Hair follicle dermal papilla cell (primary cell): ENCODE measurements at places on chromosomes 2 and 18. TPM values are rescaled to one million over a fixed set of nuclear protein-coding genes. Genes with fewer than 3 reads are reported as not detected.

The CRYGD gene
- not detected in 2 replicates for total RNA-seq

The IL1F10 gene
- total RNA-seq, result not detected in 2 replicates

The CYS1 gene
- total RNA-seq, result 9.4 and 14.2 TPM in 2 replicates

The ALK gene
- total RNA-seq, result 0.12 and 0.16 TPM in 2 replicates

The PNPT1 gene
- 12.6 and 33.1 TPM in 2 replicates for total RNA-seq

The LYPD6B gene
- total RNA-seq, result 11.4 and 18.6 TPM in 2 replicates

The DOCK10 gene
- total RNA-seq, result 68.9 and 82.3 TPM in 2 replicates

The ASAP2 gene
- total RNA-seq, result 34.0 and 44.6 TPM in 2 replicates

The INHA gene
- 0.32 TPM in 1 of 2 replicates, not detected in the other for total RNA-seq

The ABCB6 gene
- 23.8 and 27.7 TPM in 2 replicates for total RNA-seq

The UGT1A4 gene
- total RNA-seq, result not detected in 2 replicates

The RAX gene
- not detected in 2 replicates for total RNA-seq

The FAM136A gene
- 19.8 and 20.4 TPM in 2 replicates for total RNA-seq

The SLC4A5 gene
- 0.81 and 1.1 TPM in 2 replicates for total RNA-seq

The ALLC gene
- not detected in 2 replicates for total RNA-seq

The STPG4 gene
- 0.49 TPM in 2 replicates for total RNA-seq

The ATF2 gene
- 70.1 and 99.1 TPM in 2 replicates for total RNA-seq

The SFTPB gene
- total RNA-seq, result not detected in 2 replicates

The LPIN1 gene
- 83.7 and 102 TPM in 2 replicates for total RNA-seq

The WNT10A gene
- under 0.01 TPM in 1 of 2 replicates, not detected in the other for total RNA-seq

The ASXL3 gene
- total RNA-seq, result 1.3 and 1.6 TPM in 2 replicates

The BCL11A gene
- total RNA-seq, result 41.9 and 56.3 TPM in 2 replicates

The LMAN1 gene
- 163 and 219 TPM in 2 replicates for total RNA-seq

The CCDC68 gene
- 3.6 and 3.9 TPM in 2 replicates for total RNA-seq

The MC2R gene
- total RNA-seq, result not detected in 2 replicates

The FAM228A gene
- 0.24 and 0.32 TPM in 2 replicates for total RNA-seq

The C2orf15 gene
- total RNA-seq, result not detected in 2 replicates

The HOXD3 gene
- 19.2 and 22.4 TPM in 2 replicates for total RNA-seq

The SOX11 gene
- 0.12 and 0.32 TPM in 2 replicates for total RNA-seq

The CACNB4 gene
- total RNA-seq, result 5.2 and 6.4 TPM in 2 replicates

The NCKAP1 gene
- 133 and 178 TPM in 2 replicates for total RNA-seq

The SULT1C4 gene
- 0.16 TPM in 1 of 2 replicates, not detected in the other for total RNA-seq

The VWC2L gene
- under 0.01 TPM in 1 of 2 replicates, not detected in the other for total RNA-seq

The AOX1 gene
- total RNA-seq, result 49.7 and 81.1 TPM in 2 replicates

The ANTXR1 gene
- 137 and 154 TPM in 2 replicates for total RNA-seq

The NEU2 gene
- not detected in 2 replicates for total RNA-seq

The SH3RF3 gene
- total RNA-seq, result 16.5 and 24.2 TPM in 2 replicates
